NCI-H1105 (cell line): ENCODE measurements at places on chromosomes 2 and 18.

DNA sequence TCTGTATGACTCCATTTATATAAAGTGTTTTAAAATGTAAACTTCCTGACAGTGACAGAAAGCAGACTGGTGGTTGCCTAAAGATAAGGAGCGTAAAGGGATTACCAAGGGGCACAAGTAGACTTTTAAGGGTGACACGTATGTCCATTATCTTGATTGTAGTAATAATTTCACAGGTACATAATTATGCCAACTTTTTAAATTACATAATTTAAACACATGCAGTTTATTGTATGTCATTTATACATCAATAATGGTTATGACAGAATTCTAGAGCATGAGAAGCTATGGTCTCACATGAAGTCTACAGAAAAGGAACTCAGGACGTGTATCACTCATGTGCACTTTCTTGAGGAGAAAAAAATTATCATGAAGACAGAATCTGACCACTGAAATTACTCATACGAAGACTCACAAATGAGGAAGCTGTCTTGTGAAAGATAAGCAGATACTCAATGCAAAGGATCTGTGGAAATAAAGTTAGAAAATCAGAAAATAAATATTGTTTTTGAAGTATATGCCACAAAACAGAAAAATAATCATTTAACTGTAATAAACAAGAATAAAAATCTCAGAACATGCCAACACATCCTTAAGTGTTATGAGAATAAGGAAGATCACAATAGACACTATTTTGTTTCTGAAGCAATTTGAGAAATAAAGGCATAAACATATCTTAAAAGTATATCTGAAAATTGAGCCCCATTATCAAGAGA lies 84.4 kb downstream of the TMEM131 start:
- DNase-seq = no peak

GRCh38 chr2:133377599-133377998 lies 190.7 kb downstream of the NCKAP5 start:
- no peak for DNase-seq

- no peak for DNase-seq
Observed at GRCh38 chr2:25036221-25036559, 5.7 kb upstream of the EFR3B start.

GRCh38 chr18:34221971-34222306 lies 2.8 kb downstream of the NOL4 start:
- DNase-seq = peak; percentile 65

- DNase-seq = no peak
Observed at GRCh38 chr2:45255563-45255962, 246.3 kb upstream of the SIX2 start.

DNA sequence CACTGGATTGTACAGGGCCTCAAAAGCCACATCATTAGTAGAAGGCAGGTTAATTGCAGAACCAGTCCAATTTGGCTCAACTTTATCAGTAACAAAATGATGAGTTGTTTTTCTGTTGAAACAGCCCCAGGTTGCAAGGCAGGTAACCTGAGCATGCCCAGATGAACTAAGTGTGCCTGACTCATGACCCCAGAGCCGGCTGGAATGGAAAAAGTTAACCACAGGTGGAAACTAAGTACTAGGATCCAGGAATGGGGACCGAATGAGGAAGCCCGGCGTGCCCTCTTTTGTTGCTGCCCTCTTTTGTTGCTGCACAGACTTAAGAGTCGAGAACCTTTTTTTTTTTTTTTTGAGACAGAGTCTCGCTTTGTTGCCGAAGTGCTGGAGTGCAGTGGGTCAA lies 79.5 kb upstream of the YWHAQ start:
- DNase-seq = no peak

DNA sequence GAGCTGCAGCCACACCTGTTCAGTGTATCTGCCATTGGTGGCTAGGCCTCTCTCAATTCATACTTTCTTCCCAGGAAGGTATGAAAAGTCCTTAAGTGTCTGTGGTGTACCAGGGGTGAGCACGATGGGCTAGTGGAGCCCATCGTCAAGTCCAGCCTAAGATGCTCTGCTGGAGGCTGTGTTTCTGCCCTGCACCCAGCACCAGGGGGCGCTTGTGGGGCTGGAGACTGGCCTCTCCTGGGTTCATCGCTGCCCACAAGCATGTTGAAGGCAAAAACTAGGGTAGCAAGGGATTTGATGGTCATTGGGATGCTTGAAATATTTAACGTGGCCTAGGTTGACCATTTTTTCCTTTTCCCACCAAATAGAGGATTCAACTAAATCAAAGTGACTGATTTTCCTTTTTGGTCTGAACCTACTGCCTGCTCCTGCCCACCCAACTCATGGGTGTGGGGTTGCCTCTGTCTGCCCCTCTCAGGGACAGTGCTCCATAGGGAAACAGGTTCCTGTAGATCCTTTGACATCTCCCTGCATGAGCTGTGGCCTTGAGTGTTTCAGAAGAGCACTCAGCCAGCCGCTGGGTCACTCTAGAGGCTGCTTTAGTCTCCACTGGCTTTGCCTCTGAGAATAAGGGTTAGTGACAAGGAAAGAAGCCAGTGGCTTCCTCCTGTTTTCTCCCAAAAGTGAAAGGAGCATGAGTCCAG lies 59.0 kb downstream of the TPGS2 start:
- DNase-seq = no peak

DNA sequence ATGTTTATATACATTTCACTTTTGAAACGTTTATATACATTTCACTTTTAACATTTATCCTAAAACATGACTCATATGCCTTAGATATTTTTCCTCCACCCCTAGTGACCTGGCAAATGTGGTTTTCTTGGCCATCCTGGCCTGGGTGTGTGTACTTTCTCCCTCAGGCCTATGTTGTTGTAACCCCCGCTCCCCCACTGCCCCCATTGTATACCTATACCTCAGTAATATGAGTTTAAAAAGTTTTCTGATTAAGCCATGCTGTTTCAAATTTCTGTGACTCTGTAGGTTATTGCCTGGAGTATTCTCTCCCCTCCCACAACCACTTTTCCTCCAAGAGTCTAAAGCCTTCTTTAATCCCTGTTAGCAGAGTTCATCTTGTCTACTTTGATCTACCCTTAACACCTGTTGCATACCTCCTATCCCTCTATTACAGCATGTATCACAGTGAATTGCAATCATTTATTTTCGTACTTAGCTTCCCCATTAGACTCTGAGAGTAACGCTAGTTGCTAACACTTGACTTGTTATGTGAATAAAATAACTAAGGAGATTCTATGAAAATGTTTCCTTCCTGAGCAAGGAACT lies 67.9 kb downstream of the LCLAT1 start:
- DNase-seq = no peak

DNA sequence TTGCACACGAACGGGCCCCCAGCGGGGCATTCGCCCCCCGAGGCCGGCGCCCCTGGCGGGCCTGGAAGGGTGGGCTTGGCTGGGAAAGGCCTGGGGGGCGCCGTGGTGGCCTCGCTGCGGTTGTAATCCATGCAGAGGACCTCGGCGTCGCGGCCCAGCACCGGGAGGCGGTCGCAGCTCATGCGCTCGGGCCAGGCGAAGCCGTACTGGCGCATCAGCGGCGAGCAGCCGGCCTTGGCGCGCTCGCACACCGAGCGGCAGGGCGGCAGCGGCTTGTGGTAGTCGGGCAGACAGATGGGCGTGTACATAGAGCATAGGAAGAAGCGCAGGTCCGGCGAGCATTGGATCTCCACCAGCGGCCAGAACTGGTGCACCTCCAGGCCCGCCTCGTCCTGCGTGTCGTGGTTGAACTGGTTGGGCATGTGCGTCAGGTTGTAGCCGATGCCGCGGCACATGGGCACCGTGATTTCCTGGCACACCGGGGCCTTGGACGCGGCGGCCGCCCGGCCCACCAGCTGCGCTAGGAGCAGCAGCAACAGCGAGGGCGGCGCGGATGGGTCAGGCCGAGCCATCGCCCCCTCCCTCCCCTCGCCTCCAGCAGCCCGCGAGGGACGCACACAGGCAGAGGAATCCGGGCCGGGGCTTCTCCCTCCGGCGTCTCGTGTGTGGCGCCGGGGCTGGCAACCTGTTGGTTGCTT lies 1.4 kb downstream of the FZD5 start:
- DNase-seq = peak; percentile 12

DNA sequence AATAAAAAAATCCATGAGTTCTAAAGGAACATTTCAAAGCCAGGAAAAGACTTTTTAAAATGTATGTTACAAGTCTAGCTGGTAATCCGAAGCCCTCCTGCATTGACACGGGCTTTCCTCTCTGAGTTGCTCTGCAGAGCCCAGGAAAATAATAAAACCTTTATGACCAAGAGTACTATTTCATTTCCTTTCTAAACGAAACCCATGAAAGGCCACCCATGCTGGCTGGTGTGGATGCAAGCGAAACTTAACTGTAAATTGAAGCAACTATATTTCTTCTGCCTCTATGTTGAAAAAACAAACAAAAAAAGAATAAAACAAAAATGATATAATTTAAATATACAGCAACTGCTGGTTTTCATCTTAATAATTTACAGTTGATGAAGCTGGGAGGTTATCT lies 41.3 kb upstream of the ZNF532 start:
- DNase-seq = no peak

GRCh38 chr2:127121776-127122176 lies 14.8 kb upstream of the BIN1 start:
- no peak for DNase-seq

DNA sequence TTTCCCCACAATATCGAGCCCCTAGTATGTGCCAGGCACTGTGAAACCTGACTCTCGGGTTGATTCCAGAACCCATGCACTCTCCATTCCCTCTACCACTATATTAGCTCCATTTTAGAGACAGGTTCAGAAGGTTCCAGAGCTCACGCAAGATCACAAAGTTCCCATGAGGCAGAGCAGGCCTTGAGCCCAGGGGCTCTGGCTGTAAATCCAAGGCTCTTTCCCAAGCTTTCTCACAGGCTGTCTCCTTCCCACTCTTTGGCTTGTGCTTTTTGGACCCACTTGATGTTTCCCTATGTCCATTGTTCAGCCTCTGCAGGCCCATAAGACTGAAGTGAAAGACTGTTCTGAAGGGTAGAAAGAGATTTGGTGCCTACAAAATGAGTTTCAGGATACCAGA lies 15.7 kb downstream of the KIAA2012 start:
- DNase-seq = no peak

DNA sequence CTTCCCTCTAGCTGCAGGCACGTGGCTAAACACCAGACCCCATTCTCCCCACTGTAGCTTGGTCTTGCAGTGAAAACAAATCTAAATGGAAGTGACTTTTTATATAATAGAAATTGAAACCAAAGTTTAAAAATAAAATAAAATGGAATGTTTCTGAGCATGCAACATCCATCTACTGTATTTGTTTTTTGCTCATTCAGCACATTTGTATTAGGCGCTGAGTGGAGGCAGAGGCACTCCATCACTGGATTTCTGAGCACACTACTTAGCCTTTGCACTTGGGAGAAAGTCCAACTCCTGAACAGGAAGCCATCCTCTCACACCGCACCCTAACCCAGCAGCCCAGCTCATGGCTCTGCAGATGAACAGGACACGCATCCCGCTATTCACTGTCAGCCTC lies 37.8 kb upstream of the POU3F3 start:
- no peak for DNase-seq

- peak; percentile 44 for DNase-seq
Observed at GRCh38 chr2:56184500-56185011, 766 bp downstream of the CCDC85A start.

DNA sequence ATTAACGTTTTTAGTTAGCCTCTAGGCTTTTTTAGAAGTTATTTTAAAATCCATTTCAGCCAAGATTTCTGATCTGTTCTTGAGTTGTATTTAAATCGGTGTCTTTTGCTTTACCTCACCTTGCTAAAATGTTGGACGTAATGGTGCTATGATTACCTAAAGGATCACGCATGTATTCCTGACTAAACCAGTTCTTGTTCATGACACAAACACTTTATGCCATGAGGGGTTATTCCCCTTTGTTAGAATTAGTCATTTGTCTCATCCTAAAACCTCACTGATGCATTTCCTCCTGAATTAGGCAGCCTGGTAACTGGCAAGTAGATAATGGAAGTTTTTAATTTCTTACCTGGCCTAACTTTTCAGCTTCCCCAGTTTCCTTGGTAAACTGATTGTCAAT lies 185.4 kb upstream of the TANK start:
- no peak for DNase-seq

DNA sequence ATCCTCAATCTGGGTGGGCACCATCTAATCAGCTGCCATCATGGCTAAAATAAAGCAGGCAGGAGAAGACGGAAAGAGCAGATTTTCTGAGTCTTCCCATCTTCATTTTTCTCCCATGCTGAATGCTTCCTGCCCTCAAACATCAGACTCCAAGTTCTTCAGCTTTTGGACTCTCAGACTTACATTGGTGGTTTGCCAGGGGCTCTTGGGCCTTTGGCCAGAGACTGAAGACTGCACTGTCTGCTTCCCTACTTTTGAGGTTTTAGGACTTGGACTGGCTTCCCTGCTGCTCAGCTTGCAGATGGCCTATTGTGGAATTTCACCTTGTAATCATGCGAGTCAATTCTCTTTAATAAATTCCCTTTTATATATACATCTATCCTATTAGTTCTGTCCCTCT lies 36.6 kb downstream of the DIPK1C start:
- DNase-seq = no peak

DNA sequence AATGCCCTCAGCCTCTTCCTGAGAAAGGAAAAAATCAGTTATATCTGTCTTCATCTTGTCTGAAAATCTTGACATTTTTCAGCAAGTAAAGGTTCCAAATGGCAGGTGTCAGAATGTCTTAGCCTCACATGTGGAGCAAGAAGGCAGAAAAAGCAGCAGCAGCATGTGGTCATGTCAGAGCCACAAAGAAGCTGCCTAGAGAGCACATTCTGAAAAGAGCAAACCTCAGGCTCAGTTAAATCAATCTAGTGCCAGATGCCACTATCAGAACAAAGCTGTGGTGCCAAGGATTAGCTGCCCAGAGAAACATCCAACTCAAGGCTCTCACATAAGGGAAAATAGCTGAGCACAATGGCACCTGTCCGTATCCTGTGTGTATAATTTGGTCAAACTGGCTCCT lies 105.9 kb downstream of the SRBD1 start:
- no peak for DNase-seq

DNA sequence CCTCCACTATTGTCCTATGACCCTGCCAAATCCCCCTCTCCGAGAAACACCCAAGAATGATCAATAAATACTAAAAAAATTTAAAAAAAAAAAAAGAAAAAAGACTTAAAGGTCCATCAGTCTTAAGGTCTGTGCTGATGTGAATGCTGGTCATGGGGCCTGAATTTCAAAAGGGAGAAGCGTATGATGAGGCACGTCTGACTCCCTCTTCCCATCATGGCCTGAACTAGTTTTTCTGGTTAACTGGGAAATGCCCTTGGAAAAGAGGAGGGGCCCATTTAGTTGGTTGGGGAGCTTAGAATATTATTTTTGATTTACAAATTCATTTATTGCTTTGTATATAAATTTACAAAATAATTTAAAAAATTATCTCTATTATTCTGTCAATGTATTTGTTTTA lies 291.0 kb upstream of the CDH19 start:
- no peak for DNase-seq

DNA sequence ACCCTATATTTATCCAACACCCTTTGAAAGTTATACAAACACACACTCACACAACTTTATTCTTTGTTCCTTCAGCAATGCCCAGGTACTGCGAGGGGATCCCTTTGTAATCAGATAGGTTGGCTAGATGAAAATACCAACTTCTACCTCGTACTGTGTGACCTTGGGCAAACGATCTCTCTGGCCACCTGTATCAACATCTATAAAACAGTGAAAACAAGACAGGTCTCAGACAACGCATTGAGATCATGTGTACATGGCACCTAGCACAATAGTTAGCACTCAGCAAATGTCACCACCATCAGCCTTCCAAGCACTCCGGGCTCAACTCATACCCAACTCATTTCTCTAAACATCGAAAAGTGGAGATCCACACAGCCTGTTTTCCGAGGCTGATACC lies 118.4 kb upstream of the PPP1CB start:
- DNase-seq = no peak
